ENCODE measurements at places on chromosomes 5 and 9. TPM values are rescaled to one million over a fixed set of nuclear protein-coding genes. Genes with fewer than 3 reads are reported as not detected.

DNA sequence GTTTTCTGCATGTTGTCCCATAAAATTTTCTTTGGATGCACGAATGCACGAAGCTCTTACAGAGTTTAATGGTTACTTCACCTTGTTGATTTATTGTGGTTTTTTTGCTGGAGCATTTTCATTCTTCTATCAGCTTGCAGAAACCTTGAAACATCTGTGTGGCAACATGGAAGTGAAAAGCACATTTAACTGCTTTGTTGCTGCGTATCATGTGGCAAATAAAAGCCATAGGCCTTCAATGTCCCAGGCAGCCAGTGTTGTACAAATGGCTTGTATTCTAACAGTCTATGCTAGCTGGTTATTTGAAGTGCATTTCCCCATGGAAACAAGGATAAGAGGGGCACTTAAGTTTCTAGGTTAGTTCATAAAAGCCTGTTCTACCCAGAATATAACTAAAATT lies 42.5 kb upstream of the RASGRF2 start:
- no peak overlapping the region for H3K4me3 ChIP-seq
- no peak overlapping the region for H3K27ac ChIP-seq
- peaks cover 9% of the 10 kb centered on the region for H3K4me1 ChIP-seq
- no peak for DNase-seq
- no peaks in the 10 kb centered on the region for H3K36me3 ChIP-seq
- no peaks in the 10 kb centered on the region for H3K27me3 ChIP-seq

The ARSI gene
- not detected for total RNA-seq

The ZDHHC11 gene
- 5.5 TPM for total RNA-seq

- no peaks in the 10 kb centered on the region for H3K27me3 ChIP-seq
- H3K27ac ChIP-seq = no peak overlapping the region
- no peak for DNase-seq
- H3K36me3 ChIP-seq = peaks cover 8% of the 10 kb centered on the region
Measured at GRCh38 chr9:77708064-77708815, 60.1 kb upstream of the GNA14 start.

DNA sequence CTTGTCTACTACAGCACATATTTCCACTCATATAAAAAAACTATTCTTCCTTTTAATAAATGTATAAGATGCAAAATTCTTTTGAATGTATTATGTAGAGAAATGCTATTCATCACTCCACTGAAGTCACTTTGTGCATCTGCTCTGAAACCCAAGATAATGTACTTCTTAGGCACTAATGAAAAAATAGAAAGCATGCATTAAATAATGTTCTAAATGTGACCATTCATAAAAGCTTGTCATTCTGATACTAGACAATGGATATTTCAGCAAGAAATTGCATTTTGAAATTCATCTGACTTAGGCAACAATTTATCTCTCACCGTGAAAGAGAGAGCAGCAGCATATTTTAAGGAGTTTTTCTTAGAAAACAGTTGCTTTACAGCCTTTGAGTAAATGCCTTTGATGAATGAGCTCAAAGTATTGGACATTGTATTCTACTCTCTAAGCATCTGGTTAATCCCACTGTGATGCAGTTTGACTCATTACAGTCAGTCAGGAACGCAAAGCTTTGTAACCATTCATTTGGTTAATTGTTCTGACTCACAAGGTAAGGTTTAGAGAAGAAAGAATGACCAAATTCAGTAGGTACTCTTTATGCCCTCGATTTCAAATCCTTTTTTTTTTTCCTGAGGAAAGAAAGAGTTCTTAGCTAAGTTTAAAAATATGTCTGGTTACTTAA lies 2233.8 kb upstream of the C9orf72 start:
- H3K36me3 ChIP-seq = no peaks in the 10 kb centered on the region
- H3K4me1 ChIP-seq = no peaks in the 10 kb centered on the region
- H3K4me3 ChIP-seq = no peak overlapping the region
- DNase-seq = no peak

- no peak for DNase-seq
- H3K4me3 ChIP-seq = no peak overlapping the region
- no peaks in the 10 kb centered on the region for H3K27me3 ChIP-seq
- no peak overlapping the region for H3K27ac ChIP-seq
- no peaks in the 10 kb centered on the region for H3K4me1 ChIP-seq
- H3K36me3 ChIP-seq = no peaks in the 10 kb centered on the region
Measured at GRCh38 chr5:160297776-160298175, 14.6 kb downstream of the CCNJL start.

The ZNF483 gene
- total RNA-seq = 2.3 TPM

The TICAM2 gene
- total RNA-seq = 1.1 TPM

GRCh38 chr9:13508681-13509080 lies 229.2 kb upstream of the MPDZ start:
- H3K36me3 ChIP-seq = peaks cover 2% of the 10 kb centered on the region
- no peaks in the 10 kb centered on the region for H3K27me3 ChIP-seq
- no peak for DNase-seq
- H3K4me3 ChIP-seq = no peak overlapping the region

DNA sequence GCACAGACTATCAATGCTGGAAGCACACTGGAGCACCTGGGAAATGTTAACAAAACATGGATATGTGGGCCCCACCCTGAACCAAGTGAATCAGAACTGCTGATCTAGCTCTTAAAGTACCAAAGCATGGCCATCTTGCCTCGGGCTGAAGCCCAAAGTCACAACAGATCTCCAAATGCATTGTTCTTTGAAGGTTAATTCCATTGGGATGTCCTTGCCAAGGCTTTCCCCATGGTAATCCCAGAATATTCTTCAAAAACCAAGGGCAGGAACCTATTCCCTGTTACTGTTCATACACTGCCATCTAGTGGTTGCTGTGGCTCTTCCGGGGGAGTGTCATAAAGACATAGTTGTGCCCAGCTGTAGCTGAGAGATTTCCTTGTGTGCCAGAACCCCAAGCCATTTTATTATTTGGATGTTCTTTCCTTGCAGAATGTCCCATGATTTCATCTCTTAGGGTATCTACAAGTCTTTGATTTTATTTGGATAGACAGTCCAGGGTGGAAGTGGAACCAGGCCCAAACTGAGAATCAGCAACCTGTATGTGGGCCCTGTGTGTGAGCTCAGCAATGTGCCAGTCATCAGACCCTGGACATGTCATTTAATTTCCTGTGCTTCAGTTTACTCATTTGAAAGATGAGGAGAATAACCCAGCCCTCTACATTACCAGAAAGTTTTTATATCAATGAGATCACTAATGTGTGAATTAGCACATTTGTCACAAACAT lies 290.0 kb downstream of the ACTL7B start:
- no peak overlapping the region for H3K4me3 ChIP-seq
- H3K4me1 ChIP-seq = no peaks in the 10 kb centered on the region
- no peaks in the 10 kb centered on the region for H3K36me3 ChIP-seq
- H3K27ac ChIP-seq = no peak overlapping the region

- no peak overlapping the region for H3K4me3 ChIP-seq
- no peak overlapping the region for H3K27ac ChIP-seq
- DNase-seq = no peak
Measured at GRCh38 chr5:66324357-66324756, 180.3 kb downstream of the SREK1 start.

The SARDH gene
- total RNA-seq = 2.3 TPM

GRCh38 chr9:84756731-84757130 lies 87.2 kb downstream of the NTRK2 start:
- peaks cover 8% of the 10 kb centered on the region for H3K4me1 ChIP-seq
- H3K27me3 ChIP-seq = peaks cover 26% of the 10 kb centered on the region
- H3K36me3 ChIP-seq = no peaks in the 10 kb centered on the region
- no peak for DNase-seq
- no peak overlapping the region for H3K4me3 ChIP-seq

DNA sequence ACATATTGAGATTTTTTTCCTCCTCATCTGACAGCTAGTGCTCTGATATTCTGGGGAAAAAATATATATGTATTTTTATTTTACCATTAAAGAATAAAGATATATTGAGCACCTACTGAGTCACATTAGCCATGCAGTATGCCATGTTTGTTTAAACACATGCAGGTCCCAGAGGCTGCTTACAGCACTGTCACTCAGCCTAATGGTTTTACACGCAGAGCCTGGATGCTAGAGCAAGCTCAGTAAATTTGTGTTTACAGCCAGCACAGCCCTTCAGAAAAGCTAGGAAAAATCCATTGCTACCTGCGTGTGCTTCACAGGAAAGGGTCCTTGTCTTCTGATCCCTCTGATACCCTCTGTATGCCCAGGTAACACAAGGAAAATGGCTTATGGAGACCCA lies 146.2 kb downstream of the SEMA6A start:
- no peaks in the 10 kb centered on the region for H3K4me1 ChIP-seq
- H3K27me3 ChIP-seq = no peaks in the 10 kb centered on the region
- no peak for DNase-seq
- no peak overlapping the region for H3K4me3 ChIP-seq

The JAKMIP2 gene
- total RNA-seq = 0.58 TPM

The LRRC19 gene
- total RNA-seq = not detected

GRCh38 chr5:155332618-155333017 lies 319.1 kb downstream of the KIF4B start:
- no peak overlapping the region for H3K27ac ChIP-seq
- H3K4me3 ChIP-seq = no peak overlapping the region
- no peak for DNase-seq
- H3K4me1 ChIP-seq = no peaks in the 10 kb centered on the region
- no peaks in the 10 kb centered on the region for H3K36me3 ChIP-seq
